ENCODE measurements at places on chromosomes 5 and 9.

GRCh38 chr5:58886315-58887207 is 303.7 kb downstream of the RAB3C start:
- DNase-seq = peak; percentile 75

GRCh38 chr5:8522646-8523045 is 653.7 kb downstream of the MTRR start:
- DNase-seq = peak; percentile 5

DNA sequence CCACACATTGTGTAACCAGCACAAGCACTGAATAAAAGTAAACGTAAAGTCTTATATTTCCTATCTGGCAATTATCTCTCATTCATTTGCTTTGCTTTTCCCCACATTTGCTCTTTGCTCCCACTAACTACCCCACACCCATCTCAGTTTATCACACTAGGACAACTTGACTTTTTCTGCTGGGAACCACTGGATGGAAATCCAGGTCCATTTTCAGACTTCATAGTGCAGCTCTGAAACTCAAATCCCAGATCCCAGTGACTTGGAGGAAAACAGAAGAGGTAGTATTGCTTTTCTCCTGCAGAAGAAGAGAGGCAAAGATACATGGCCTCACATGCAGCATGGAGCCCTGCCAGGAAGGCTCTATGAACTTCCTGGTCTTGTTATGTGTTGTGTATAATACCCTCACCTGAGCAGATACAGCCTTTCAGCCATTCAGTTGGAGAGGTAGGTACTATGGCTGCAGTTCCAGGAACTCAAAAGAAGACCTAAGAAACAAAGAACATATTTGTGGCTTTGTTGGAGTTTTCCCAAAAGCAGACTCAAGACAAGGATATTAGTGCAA is 90.0 kb upstream of the NIPBL start:
- no peak for DNase-seq

GRCh38 chr5:178111925-178112324 is 1.4 kb upstream of the N4BP3 start:
- no peak for DNase-seq

DNA sequence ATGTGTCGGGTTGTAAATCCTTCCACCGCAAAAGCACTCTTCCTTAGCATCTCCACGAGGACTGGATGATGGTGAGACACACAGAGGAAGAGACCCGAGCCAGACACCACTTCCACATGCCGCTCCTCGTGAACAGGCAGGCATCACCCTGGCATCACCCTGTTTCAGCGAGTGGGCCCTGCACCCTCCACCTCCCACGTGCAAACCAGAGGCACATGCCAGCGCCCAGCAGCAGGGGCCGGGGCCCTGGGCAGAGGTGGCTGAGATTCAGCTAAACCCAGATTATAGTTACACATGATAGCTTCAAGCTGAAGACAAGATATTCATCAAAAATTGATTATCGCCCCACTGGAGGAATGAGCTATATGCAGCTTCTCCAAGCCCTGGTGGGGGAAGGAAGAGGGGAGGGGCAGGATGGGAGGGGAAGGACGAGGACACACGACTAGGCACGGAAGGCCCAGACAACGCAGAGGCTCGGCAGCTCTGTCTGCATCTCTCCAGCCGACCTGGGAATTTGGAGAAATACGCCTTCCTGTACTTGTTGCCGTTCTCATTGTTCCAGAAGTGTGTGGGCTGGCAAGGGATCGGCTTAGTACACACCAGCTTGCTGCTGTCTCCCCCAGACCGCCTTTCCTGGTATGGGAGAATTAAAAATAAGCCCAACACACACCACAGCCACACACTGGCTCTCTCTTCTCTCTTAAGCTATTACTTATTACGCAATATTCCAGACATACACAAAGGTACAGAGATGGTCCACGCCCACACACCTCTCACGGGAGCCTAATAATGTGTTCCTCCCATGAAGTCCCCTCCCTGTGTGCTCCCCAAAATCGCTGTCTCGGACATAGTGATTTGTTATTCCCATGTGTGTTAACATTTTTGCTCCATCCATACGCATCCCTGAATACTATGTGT is 50.4 kb upstream of the ZNF354A start:
- DNase-seq = no peak

DNA sequence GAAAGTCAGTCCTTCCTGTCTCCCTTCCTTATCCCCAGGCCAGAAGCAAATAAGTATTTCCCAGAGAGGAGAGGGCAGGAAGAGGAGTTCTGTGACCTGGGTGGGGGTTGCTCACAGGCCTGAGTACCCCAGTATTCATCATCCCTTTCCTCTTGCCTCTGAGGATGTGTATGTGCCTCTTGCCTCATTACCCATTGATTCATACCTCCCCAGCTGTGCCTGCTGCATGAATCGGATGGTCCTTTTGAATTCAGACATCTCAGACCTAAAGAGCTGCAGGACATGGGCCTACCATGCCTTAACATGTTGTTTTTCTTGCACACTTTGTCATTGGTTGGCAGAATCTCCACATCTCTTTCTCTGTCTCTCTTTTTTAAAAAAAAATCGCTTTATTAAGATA is 112.8 kb upstream of the SHB start:
- peak; percentile 60 for DNase-seq

DNA sequence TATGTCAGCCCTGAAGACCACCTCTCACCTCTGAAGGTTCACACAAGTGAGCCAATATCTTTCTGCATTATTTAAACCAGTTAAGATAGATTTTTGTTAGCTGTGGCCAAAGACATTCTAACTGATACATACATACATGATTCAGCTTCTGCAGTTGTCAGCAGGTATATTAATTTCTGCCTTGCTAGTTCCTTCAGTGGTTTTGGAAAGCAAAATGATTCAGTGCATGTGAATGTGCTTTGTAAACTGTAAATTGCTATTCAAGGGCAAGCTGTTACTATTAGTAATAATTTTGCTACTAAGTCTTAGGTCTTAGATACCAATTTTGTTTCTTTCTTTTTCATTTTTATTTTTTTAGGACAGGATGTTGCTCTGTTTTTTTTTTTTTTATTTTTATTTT is 89.2 kb upstream of the ERBIN start:
- peak; percentile 79 for DNase-seq

All from kidney tubule cell (primary cell).